ENCODE measurements at places on chromosomes 16 and 17.

DNA sequence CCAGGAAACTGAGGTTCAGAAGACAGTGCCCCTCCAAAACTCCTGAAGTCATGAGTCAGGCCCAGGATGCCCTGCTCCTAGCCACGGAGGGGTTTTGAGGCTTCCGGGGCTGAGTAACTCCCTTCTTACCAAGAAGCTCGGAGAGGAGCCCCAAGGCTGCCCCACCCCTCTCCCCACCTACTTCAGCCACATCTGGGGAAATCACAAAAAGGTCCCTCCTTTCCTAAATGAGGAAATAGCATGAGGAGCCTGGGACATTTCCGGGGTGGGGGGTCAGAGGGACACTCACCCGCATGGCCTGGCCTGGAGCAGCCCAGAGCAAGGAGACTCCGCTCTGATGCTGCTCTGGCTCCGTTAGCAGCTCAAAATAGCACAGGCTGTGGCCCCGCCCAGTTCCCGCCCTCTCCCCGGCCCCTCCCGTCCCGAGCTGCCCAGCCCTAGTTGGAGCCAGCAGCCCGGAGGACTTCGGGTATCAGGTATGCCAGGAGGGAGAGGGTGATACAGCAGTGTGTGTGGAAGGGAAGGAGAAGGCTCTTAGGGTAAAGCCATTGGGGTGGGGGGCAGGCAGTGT is 40.1 kb downstream of the MYO18A start:
- no peak for DNase-seq

DNA sequence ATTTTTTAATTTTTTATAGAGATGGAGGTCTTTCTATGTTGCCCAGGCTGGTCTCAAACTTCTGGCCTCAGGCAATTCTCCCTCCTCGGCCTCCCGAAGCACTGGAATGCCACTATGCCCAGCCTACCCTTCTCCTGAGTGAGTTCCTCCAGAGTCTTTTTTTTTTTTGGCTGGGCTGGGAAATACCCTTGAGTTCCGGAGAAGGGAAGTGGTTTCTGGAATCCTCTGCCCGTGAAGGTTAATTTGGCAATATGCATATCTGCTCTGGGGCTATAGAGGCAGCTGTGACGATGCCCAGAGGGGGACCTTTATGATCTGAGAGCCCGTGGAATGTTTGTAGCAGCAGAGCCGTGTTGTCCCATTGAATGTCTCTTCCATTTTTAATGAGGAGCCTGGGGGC is 217.5 kb downstream of the RBFOX1 start:
- DNase-seq = no peak

GRCh38 chr17:41624208-41625101 is at the start of gene KRT17:
KRT17 (minus strand) TSS chr17:41624575; CDS start chr17:41624509, 66 bp downstream.
- peak; percentile 68 for DNase-seq

- no peak for DNase-seq
These were observed 132.8 kb downstream of the RBFOX3 start for GRCh38 chr17:79478051-79478461.

GRCh38 chr17:51245535-51245934 is 14.3 kb downstream of the MBTD1 start:
- DNase-seq = no peak

GRCh38 chr17:37815536-37815935 is 70.7 kb upstream of the HNF1B start:
- no peak for DNase-seq

DNA sequence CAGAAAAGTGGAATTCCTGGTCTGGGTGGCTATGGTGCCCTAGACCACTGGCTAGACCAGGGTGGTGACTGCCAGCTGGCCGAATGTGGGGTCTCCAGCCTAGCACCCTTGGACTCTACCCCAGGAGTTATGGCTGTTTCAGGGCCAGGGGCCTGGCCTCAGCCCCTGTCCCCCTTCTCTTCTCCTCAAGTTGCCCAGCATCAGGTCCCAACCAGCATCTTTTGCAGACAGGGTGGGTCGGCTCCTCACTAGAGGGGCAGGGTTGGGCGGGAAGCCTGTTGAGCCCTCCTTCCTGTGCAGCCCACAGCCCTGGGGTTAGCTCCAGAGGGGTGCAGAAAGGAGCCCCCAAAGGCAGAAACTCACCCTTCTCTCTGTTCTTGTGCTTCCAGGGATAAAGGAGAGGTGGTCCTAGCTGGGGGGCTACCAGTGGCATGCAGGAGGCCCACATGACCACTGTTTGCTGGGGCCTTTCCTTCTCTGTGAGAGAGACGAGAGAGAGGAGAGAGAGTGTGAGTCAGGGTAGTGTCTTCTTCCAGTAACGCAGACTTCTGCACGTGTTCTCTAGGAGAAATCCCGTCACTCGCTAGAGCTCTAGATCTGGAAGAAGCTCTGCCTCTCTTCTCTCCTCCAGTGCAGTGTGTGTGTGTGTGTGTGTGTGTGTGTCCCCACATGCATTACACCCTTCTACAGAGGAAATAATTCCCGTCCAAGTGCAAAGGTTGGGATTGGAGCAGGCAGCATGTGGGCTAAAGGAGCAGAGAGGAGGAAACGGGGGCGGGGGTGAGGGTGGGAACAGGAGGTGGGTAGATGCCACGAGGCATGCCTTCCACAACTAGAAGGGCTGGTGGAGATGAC is 209.4 kb downstream of the SEC14L1 start:
- DNase-seq = no peak

- DNase-seq = no peak
These were observed 25.6 kb downstream of the TRARG1 start for GRCh38 chr17:1304962-1305563.

DNA sequence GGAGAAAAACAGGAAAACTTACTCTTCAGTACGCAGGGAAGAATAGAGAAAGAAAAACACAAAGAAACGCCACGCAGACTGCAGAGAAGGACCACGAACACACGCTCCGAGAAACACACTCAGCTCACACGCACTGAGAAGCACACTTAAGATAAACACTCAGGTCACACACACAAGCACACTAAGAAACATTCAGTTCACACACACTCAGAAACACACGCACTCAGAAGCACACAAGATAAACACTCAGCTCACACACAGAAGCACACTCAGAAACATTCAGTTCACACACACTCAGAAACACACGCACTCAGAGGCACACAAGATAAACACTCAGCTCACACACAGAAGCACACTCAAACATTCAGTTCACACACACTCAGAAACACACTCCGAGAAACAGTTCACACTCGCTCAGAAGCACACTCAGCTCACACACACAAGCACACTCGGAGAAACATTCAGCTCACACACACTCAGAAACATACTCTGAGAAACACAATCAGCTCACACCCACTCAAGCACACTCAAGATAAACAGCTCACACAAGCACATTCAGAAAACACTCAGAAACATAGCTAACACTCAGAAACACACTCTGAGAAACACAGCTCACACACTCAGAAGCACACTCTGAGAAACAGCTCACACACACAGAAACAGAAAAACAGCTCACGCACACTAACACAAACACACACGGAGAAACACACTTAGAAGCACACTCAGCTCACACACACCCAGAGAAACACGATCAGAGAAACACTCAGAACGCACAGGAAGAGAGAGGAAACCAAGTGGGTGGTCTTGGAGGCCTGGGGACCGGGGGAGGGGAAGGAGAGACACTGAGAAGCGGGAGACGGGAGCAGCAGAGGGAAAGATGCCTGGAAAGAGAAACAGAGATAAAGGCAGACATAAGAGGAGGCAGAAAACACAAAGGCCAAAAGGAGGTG is 908 bp downstream of the TMEM98 start:
- DNase-seq = no peak

GRCh38 chr16:77298418-77299360 is 99.5 kb downstream of the SYCE1L start:
- peak; percentile 94 for DNase-seq

- no peak for DNase-seq
These were observed 162.5 kb upstream of the CNTNAP4 start for GRCh38 chr16:76114681-76115080.

DNA sequence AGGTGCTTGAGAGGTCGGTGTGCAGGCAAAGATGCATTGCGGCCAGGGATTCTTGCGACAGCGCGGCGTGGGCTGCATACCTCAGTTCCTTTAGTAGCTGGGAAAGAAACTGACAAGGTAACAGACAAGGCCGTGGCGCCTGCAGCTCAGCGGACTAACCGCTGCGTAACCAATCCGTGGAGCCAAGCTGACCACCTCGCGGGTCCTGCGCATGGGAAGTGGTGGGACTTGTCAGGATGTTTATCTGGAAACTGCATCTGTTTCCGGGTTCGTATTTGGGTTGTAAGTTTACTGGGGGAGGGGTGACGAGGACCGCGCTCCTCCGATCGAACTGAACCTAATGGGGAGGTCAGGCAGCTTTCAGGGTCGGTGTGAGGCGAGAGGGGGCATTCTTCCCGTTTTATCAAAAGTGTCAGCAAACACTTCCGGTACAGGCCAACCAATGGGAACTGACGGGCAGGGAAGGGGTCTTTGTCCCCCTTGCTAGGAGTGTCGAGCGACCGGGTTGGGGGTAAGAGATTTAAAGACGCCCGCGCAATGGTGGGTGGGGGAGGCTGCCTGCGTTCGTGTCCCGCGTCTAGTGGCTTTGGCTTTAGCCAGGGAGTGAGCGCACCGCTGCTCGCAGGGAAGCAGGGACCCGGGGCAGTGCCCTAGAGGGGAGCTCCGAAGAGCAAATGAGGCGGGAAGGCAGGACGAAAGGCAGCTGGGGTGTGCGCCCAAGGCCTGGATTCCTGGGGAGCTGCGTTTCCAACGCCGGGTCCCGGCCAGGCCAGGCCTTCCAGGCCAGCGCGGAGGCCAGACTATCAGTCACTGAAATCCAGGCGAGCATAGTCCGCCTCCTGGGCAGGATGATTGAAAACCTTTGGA is 7.0 kb downstream of the IRX6 start:
- no peak for DNase-seq

- DNase-seq = no peak
These were observed 446.1 kb downstream of the SOX9 start for GRCh38 chr17:72566671-72567484.

- DNase-seq = no peak
These were observed 101.0 kb upstream of the DNAH17 start for GRCh38 chr17:78678222-78678557.

- DNase-seq = peak; percentile 67
These were observed 8.3 kb downstream of the WFDC1 start for GRCh38 chr16:84303023-84303422.

- no peak for DNase-seq
These were observed 97.4 kb downstream of the VAT1L start for GRCh38 chr16:77885571-77886295.

DNA sequence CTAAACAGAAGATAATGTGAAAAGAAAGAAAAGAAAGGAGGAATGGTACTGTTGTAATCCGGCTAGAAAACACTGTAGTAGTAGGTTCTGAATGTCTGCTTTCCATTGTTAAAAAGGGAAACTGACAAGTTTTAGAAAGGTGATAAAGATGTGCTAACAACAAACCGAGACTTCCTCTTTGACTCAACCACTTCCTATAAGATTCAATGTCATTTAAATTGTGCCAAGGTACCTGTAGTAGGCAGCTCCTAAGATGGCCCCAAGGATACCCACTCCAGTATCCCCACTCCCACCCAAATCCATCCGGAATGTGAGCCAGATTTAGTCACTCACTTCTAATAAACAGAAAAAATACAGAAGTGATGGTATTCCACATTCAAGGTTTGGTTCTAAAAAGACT is 31.2 kb downstream of the XYLT1 start:
- no peak for DNase-seq

DNA sequence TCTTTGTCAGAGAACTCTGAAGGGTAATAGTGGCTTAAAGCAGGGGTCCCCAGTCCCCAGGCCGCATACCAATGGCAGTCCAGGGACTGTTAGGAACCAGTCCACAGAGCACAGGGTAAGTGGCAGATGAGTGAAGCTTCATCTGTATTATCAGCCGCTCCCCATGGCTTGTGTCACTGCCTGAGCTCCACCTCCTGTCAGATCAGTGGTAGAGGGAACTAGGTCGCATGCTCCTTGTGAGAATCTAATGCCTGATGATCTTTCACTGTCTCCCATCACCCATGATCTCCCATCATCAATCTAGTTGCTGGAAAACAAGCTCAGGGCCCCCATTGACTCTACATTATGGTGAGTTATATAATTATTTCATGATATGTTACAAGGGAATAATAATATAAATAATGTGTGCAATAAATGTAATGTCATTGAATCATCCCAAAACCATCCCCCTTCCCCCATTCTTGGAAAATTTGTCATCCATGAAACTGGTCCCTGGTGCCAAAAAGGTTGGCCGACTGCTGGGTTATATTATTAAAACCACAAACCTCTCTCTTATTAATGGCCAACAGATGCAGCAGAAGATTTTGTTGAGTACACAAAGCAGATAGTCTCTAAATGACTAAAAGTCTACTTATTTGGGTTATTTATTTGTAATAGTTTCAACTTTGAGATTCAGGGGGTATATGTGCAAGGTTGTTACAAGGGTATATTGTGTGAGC is 782.7 kb downstream of the CDH11 start:
- DNase-seq = no peak

GRCh38 chr16:84479716-84480450 is 24.6 kb downstream of the MEAK7 start:
- no peak for DNase-seq

- DNase-seq = no peak
These were observed 1.4 kb downstream of the GSE1 start for GRCh38 chr16:85614338-85615013.

- DNase-seq = no peak
These were observed 460.6 kb downstream of the CDH8 start for GRCh38 chr16:61575617-61576016.

GRCh38 chr16:23676924-23677480 is 1.7 kb upstream of the PLK1 start:
- DNase-seq = no peak

DNA sequence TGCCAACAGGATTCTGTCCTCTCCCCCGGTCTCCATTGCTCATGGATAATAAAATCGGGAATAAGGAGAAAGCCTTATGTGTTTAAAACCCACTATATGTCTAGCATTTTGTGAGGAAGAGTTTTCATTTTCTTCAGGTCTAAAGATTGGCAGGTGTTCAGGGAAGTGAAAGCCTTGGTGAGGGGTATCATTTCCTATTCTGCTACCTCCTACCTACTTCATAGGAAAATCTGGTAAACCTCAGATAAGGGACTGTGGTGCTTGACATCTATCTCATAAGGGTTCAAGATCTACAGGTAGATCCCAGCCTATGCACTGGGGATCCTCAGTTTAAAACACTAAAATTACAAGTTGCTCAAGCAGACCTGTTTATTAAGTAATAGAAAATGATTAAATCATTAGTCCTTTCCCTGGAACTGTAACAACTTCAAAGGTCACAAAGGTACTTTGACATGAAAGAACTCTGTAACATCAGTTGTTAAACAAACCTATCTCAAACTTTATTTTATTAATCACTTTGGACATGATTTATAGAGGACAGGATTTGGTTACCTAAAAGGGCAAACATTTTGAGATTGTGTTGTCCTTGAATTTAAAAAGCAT is 6.5 kb downstream of the MOSMO start:
- no peak for DNase-seq

GRCh38 chr17:9256751-9257629 is 235.7 kb downstream of the NTN1 start:
- no peak for DNase-seq

Data from retinal pigment epithelial cell (primary cell).